NCI-H2081 (cell line): ENCODE measurements at places on chromosomes 1 and 21.
A peak's percentile ranks its signal among the peaks of the same experiment; 100 is the strongest.

DNA sequence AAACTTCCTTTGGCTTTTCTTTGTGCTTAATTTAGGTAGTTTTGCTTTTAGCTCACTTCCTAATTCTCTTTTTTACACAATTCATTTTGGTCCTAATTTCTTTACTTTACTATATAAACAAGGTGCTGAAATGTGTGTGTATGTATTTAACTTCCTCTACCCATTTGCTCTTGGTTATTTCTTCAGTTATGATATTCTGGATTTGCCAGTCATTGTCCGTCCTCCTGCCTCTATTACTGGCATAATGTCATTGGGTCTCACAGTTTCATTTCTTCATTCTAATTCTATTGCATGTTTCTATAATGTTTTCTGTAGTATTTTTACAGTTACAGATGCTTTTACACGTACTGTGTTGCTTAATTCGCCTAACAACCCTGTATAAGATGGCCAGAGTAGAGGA, 96.2 kb downstream of the ZMYM4 start:
- no peak for DNase-seq

- DNase-seq, result no peak
Observed at GRCh38 chr1:214296860-214297745, 16.1 kb downstream of the SMYD2 start.

- no peak for DNase-seq
Observed at GRCh38 chr1:164823486-164824279, 264.7 kb downstream of the PBX1 start.

GRCh38 chr1:231550448-231550781, 21.9 kb downstream of the TSNAX start:
- DNase-seq, result no peak

DNA sequence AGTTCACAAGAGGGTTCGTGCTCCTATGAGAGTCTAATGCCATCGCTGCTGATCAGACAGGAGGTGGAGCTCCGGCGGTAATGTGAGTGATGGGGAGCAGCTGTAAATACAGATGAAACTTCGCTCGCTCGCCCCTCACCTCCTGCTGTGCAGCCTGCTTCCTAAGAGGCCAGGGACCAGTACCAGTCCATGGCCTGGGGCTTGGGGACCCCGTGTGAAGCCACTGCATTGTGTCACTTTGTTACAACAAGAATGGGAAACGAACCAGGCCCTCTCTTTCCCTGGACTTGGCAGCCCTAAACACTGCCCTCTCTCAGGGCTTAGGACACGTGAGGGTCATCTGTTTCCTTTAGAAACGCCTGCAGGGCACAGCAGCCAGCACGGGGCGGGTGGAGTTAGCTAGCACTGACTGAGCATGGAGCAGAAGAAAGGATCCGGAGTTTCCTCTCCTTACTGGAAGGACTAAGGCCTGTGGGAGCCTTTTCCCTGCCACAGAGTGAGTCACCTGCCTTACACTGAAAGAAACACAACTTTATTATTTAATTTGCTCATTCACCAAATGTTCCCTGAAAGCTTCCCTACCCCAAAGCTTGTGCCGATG, 185.2 kb upstream of the TMEM51 start:
- DNase-seq, result no peak

DNA sequence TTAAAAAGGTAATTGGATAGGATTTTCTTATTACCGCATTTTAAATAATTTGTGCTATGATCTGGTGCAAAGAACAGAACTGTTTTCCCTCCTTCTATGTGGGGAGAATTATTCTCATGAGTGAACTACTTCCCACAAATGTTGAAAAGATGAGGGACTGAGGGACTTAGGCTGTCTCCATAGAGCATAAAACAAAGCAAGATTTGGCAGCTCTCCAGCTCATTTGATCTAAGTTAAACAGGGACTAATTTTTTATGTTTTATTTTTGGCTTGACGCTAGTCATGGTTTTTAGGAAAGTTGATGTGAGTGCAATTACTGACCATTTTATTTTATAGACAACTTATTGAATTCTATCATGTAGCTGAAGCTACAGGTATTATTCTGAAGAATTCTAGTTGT, 362.3 kb downstream of the HLX start:
- peak; percentile 17 for DNase-seq

DNA sequence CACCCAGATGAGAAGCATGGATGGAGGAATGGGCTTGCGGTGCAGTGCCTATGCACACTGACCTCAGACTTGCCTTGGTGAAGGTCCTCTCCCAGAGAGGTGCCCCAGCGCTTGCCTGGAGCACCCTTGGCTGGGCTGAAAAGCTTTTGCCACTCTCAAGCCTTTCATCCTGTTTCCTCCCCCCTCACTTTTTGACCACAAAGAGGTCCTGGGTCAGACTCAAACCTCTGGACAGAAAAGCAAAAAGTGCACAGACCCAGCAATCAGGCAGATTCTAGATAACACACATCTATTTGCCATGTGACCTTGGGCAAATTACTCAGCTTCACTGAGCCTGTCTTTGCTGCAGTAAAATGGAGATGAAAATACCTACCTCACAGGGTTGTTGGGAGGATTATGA, 7.3 kb downstream of the TMEM35B start:
- DNase-seq, result no peak
